ENCODE measurements at places on chromosomes 5 and 9.

GRCh38 chr5:155024015-155024414 is 10.5 kb downstream of the KIF4B start:
- DNase-seq = no peak

DNA sequence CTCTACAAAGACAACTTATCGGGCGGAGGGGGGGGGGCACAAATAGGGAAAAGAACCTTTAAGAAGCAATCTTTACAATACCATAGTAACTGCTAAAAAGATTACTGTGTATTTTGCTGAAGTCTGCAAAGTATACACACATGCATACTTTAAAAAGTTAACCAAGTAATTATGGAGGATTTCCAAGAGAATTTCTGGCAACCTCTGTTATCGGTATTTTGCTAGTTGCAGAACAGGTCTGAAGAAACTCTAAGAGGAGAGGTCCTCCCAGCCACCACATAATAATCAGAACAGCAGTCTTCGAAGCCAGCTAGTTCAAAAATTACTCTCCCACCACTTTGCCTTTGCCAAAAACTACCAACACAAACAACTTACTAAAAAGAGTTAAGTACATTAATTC is 56.1 kb downstream of the UBAP2 start:
- DNase-seq = no peak

DNA sequence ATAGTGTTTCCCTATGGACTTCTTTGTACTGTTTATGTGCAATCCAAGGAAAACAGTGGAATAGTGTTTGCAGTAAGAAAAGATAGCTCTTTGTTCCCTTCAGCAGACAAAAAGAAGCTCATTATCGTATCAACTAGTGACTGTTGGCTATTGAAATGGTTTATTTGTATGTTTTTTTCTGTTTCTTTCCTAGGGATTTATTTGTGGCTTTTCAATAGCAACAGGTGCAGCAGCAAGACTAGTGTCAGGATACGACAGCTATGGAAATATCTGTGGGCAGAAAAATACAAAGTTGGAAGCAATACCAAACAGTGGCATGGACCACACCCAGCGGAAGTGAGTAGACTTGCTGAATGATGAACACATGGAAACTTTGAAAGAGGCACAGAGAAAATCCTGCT is 65.1 kb downstream of the SLC44A1 start:
- no peak for DNase-seq

- no peak for DNase-seq
These were observed 66.8 kb upstream of the IL17B start for GRCh38 chr5:149445739-149446369.

- no peak for DNase-seq
These were observed 344.6 kb downstream of the PDE4D start for GRCh38 chr5:59548807-59549357.

DNA sequence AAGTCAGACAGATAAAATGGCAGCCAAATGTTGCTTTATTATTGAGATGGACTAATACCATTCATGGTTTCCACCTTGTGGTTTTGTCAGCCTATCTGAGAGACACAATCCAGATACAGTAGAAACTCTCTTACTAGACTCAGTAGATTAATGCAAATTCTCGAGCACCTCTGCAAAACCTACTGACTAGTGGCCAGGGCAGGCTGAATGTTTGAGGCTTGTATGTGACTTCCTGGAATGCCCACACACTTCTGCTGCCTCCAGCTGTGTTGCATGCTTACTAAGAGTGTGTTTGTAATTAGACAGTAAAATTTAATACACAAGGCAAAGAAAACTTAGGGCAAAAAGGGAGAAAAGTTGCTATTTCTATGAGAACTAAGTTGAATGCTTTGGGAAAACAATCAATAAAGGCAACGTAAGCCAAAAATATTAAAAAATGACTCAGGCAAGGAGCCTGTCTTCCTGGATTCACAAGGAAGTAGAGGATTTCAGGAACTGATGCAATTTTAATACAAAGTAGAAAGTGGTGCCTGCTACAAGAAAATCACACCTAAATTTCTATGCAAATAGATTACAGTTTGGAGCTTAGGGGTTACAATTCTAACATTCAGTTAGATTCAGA is 30.2 kb upstream of the CCNG1 start:
- no peak for DNase-seq

DNA sequence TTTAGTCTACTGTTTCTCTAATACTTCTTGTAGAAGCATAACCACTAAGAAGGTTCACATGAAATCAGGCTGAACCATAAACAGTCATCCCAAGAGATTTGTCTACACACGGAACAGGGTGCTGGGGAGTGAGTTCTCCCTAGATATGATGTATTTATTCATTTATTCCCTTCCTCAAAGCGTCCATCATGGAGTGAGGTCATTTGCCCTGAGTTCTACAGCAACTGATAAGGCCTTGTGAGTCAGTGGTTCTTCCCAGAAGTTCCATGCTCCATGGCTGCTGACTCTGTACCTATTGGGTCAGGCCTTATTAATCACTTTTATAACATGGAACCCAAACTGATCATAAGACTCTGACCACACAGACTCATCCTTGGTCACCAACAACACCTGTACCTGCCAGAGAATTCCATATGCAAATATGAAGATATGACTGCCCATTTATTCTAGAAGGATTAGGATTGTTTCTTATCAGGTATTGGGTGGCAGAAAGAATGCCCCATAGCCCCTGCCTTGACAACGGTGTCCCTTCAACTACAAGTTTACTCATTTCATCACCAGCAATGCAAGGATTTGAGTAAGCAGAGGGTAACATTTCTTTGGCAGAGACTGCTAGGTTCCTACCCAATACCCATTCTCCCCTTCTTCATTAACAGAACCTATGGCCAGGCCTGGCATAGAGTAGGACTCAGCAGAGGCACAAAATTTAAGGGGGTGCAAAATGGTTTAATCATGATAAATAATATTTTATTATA is 118.1 kb downstream of the LHFPL2 start:
- no peak for DNase-seq

- no peak for DNase-seq
These were observed 13.1 kb upstream of the SFXN1 start for GRCh38 chr5:175465282-175465681.

DNA sequence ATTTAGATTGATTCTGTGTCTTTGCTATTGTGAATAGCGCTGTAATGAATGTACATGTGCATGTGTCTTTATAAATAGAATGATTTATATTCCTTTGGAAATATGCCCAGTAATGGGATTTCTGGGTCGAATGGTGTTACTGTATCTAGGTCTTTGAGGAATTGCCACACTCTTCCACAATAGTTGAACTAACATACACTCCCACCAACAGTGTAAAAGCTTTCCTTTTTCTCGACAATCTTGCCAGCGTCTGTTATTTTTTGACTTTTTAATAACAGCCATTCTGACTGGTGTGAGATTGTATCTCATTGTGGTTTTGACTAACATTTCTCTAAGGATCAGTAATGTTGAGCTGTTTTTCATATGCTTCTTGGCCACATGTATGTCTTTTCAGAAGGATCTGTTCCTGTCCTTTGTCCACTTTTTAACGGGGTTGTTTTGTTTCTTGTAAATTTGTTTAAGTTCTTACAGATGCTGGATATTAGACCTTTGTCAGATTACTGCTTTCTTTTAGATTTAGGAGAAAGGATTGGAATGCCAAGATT is 125.0 kb upstream of the NR5A1 start:
- no peak for DNase-seq
